Activated CD4-positive, alpha-beta T cell treated with anti-CD3 and anti-CD28 coated beads, Interleukin-2, amount 50 U/mL, for 24 hours (primary cell): ENCODE measurements at places on chromosomes 11 and 22.

DNA sequence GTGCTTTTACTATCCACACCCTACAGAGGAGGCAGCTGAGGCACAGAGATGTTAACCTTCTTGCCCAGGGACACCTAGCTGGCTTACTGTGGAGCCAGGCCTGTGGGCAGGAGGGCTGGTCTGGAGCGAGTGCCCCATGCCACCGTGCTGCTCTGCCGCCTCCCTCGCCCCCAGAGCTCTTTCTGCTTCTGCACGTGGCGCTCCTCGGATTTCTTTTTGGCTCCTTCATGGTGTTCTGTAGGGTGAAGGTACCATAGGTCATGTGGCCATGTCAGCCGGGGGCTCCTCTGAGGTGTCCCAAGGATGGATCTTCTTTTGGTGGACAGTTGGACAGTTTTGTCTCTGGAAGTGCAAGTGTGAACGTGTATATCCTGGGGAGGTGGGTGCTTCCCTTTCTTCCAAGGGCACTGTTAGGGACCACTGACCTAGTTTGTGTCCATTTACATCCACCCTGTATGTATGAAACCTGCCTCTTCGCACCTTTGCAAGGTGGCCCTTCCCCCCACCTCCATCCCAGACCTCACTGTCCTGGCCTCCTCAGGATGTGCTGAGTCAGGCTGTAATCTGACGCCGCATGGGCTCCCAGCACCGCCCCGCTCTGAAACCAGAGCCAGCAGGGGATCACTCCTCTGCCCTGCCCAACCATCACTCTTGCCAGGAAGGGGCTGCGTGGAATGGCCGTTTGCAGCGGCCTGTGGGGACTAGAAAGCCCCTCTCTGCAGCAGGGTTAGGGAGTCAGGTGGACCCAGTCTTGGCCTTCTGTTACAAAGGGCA, 31.7 kb downstream of the POLR3H start:
- DNase-seq, result no peak

GRCh38 chr22:24801901-24802465, 4.0 kb upstream of the SGSM1 start:
- no peak for DNase-seq

DNA sequence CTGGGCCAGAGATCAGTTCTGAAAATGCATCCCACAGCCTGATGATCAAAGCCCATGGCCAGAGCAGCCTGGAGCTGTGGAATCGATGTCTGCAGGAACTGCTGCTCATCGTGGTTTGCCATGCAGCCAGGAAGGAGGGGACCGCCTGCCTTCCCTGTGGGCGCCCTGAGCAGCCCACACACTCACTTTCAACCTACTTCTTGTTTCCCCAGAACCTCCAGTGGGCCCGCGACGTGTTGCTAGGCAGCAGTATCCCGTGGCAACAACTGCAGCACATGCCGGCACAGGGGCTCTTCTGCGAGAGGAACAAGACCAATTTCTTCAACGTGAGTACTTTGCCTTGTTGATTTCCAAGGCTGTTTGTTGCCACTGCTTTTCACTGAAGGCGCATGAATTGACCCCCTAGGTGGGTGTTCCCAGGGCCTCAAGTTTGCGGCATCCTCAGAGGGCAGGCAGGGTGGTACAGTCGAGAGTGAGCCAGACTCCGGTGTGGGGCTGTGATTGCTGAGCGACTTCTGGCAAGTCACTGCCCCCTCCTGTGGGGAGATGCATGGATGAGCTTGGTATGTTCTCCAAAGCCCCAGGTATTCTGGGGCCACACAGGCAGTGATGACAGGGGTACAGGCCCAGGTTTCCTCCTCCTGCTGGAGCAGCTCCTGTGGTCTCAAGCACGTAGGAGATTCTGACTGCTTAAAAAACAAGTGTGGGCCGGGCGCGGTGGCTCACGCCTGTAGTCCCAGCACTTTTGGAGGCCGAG, 47.0 kb upstream of the SUSD2 start:
- no peak for DNase-seq

DNA sequence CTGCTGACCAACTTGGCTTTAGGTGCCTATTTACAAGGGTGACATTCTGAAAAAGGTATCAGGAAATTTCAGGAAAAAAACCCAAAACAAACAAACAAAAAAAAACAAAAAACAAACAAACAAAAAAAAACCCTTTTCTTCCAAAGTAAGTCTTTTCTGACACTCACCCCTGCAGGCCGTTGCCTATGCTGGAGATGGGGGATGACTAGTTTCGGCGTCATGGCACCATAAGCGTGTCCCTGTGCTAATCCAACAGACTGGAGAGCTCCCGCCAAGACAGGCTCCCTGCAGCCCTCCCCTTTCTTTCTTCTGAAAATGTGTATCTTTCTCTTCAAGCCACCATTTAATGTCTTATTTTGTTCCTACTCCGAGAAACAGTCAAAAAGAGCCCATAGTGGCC, 13.7 kb downstream of the VSIG10L2 start:
- DNase-seq, result no peak

GRCh38 chr11:79150966-79151365, 289.9 kb downstream of the TENM4 start:
- DNase-seq, result no peak

- no peak for DNase-seq
Measured at GRCh38 chr11:14342906-14343305, 16.1 kb downstream of the RRAS2 start.

DNA sequence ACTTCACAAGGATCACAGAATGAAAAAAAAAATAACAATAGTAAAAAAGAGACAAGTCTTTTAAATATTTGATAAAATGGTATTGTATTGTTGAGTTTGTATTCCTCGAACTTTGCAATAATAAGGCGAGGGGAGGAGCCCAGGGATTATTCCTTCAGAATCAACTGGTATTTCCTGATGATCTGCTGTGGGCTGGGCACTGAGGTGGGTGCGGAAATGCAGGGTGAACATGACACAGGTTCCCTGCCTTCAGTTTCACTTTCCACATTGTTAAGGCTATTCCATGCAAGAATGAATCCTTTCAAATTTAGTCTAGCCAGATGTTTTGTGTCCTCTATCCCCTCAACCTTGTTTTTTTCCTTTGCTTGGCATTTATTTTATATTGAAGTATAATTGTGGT, 2.1 kb upstream of the EIF3M start:
- no peak for DNase-seq
